A549 treated with RU486 at 1 μM for 4 hours (cell line): ENCODE measurements at places on chromosomes 3 and 15. TPM values are rescaled to one million over a fixed set of nuclear protein-coding genes. Genes with fewer than 3 reads are reported as not detected.

Gene SLC28A1
- total RNA-seq, result 0.07 TPM in 1 of 5 replicates, not detected in the others

Gene SIAH2
- total RNA-seq, result 15.3 to 21.5 TPM (median 19.7 TPM) in 5 replicates

Gene CDHR4
- 0.11 to 0.29 TPM (median 0.24 TPM) in 4 of 5 replicates, not detected in the other for total RNA-seq

Gene SPATA16
- not detected in 5 replicates for total RNA-seq

Gene SLC9C1
- total RNA-seq, result not detected in 5 replicates

Gene SAMMSON
- not detected in 5 replicates for total RNA-seq

Gene CILP
- total RNA-seq, result 0.04 to 0.09 TPM (median 0.05 TPM) in 5 replicates

Gene MITF
- 8.0 to 10.6 TPM (median 9.5 TPM) in 5 replicates for total RNA-seq

Gene GUCA1C
- not detected in 5 replicates for total RNA-seq

Gene ZNF80
- not detected in 5 replicates for total RNA-seq
